Stimulated activated CD4-positive, alpha-beta T cell treated with anti-CD3 and anti-CD28 coated beads, Interleukin-1b, Interleukin-23, amount 100 ng/mL, for 1 hour (primary cell): ENCODE measurements at places on chromosomes 16 and 17.

GRCh38 chr17:74353446-74354060 is 8.1 kb downstream of the BTBD17 start:
- no peak for DNase-seq

DNA sequence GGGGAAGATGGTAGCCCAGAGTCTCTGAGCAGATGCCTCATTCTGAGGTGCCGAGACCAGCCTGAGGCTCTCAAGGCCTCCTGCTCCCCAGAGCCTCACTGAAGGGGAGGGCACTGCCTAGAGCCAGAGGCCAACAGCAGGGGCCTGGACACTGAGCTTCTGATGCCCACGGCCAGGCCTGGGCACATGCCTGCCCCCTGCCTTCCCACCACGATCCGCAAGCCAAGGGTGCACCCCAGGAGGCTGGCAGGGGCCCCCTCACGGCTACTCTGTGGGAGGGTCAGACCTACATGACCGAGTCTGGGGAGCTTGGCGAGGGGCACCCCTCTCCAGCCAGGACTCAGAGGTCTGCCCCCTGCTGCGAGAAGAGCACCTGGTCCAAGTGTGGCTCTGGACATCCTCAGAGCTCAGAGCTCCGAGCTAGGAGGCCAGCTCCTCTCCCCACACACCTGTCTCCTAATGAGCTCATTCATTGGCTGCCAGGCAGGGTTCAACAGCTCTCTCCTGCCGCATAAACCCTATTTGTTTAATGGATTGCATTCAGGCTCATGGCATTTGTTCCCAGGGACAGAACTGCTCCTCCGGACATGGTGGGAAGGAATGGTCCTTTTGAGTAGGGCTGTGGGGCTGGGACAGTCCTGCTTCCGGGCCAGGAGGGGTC is 13.9 kb downstream of the OTOP3 start:
- no peak for DNase-seq

- DNase-seq: no peak
Observed at GRCh38 chr16:47504599-47504998, 43.5 kb downstream of the PHKB start.

DNA sequence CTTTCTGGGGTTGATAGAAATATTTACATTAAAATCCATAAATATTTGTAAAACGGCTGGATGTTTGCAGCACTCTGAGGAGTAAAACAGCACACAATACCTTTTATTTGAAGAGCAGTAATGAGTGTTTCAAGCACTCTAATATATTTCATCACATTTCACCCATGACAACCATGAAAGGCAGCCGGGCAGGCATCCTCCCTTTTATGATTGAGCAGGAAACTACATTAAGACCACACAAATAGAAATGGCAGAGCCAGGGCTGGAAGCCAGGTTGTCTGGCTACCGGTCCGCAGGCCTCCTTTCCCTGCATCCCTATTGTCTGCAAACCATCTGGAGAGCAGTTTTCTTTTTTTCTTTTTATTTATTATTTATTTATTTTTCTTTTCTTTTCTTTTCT is 23.1 kb upstream of the GPRC5C start:
- no peak for DNase-seq

DNA sequence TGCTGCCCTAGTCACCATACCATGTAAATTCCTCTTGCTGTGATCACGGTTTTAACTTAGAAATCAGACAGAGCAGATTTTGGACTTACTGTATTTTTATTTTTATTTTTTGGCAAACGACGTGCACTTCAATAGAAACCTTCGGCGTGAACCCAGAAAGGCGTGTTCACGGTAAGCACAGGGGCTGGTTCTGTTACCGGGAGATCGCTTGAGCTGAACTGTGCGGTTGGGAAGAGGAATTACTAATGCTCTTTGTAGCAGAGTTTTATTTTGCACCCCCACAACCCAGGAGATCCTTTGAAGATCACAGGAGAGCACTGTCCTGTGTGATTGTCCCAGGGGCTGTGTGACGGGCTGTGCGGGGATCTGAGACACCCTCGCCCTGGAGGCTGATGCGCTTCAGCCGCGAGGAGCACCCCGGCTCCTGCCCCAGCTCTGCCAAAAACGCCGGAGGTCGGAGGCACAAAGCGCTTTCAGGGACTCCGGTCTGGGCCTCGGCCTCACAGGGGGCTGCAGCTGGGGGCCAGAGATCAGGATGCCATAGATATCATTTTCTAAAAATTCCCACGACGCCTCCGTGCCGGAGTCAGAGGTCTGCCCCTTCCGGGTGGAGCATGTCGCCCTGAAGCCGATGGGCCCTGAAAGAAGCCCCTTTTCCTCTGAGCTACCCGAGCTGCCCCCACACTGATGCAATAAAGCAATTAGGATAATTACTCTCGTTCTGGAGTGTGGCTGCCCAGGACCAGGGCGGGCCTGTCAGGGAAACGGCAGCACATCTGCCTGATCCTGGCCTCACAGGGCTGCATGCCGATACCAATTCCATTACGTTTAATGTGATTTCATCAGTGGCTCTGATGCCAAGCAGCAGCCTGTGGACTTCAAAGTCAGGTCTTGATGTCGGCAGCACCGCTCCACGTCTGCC is 71.8 kb downstream of the LMF1 start:
- no peak for DNase-seq

GRCh38 chr17:45640141-45640850 is 143.8 kb upstream of the CRHR1 start:
- DNase-seq: peak; percentile 50

GRCh38 chr17:80425835-80426426 is 11.0 kb downstream of the ENDOV start:
- DNase-seq: no peak

DNA sequence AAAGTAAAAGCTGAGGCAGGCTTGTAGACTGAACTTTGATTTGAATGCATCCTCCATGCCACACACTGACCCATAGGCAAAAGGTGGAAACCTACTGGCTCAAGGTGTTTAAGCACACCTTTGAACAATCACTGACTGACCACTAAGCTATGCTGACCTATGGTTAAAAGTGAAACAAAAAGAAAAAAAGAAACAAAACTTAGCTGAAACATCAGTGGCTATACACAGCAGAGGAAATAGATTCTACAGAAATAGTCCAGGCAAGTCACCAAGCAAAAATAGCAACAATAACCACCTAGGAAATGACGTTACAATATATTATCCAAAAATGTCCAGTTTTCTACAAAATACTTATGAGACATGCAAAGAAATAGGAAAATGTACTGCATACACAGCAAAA is 60.2 kb downstream of the RPGRIP1L start:
- DNase-seq: no peak

DNA sequence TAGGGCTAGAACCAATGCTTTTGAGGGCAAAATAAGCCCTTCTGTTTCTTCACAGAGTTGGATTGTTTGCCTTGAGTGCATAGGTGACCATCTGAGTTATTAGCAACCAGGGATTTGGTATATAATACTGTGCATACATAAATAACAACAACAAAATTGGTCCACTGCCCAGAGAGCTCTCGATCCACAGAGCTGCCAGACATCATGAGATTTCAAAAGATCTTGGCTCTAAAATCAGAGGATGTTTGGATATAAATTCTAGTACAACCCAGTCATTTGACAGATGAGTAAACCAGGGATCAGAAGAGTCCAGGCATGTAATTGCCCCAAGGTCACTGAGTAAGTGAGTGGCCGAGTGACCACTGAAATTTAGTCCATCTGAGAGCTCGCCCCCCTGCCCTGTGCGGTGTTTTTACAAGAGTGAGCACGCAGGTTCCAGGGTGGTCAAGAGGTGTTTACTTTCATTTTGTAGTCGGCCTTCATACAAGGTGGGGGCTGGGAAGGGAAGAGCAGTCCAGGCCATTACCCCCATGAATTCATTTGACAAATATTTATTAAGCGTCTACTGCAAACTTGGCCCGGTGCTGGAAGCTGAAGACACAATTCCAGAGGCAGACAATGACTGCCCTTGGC is 1.8 kb upstream of the MT2A start:
- DNase-seq: no peak

GRCh38 chr17:17669580-17670235 is 11.6 kb upstream of the RAI1 start:
- no peak for DNase-seq

- DNase-seq: no peak
Observed at GRCh38 chr17:54950116-54950515, 18.3 kb downstream of the COX11 start.

DNA sequence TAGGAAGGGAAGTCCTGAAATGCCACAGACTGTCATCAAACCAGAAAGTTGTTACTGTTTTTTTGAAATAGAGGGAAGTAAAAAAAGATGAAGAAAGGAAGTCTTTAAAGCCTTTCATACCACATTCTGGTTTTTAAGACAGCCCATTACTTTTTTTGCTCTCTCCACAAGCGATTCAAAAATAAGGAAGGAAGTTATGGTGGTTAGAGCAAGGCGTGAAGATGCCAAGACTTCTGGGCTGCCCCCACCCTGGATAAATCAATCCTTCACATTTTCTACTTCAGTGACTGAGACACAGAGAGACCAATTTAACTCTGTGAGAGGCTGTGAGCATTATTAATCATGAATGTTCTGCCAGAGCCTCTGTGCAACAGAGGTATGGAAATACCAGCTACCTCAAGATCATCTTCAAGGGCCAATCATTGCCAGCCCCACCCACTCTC is 82.3 kb upstream of the BCAR1 start:
- DNase-seq: no peak

DNA sequence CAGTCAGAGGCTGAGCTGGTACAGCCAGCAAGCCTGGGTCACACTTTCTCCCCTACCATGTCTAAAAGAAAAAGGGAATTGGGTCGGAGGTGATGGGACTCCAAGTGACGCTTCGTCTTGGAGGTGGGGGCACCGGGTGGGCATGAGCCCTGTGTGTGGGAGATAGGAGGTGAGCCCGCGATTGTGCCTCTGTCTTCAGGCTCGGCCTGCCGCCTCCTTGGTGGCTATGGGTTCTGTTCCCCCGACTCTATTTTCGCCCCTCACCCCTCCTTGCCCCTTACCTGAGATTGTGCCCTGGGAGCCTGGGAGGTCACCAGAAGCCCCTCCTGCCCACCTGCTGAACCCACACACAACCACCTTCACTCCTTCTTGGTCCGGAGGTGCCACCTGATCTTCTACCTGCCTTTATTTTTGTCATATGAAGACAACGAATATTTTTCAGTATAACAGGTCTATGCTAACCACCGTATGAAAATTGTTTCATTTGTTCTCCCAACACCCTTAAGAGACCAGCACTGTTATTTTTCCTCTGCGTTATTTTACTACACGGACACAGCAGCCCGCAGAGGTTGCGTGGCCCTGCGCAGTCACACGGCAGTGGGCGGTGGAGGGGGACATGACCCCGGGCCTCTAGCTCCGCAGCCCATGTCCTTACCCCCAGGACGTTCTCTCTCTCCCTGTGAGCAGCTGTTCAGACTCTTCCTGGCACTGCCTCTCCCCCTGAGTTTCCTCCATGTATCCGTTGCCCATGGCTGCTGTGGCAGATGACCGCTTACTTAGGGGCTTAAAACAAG is 49.9 kb downstream of the ATP2C2 start:
- DNase-seq: no peak

- no peak for DNase-seq
Observed at GRCh38 chr16:11672206-11673090, 4.2 kb downstream of the SNN start.

- DNase-seq: no peak
Observed at GRCh38 chr17:33674685-33675084, 381.6 kb upstream of the ASIC2 start.

GRCh38 chr16:24077966-24078365 is 178.2 kb upstream of the CACNG3 start:
- DNase-seq: no peak

DNA sequence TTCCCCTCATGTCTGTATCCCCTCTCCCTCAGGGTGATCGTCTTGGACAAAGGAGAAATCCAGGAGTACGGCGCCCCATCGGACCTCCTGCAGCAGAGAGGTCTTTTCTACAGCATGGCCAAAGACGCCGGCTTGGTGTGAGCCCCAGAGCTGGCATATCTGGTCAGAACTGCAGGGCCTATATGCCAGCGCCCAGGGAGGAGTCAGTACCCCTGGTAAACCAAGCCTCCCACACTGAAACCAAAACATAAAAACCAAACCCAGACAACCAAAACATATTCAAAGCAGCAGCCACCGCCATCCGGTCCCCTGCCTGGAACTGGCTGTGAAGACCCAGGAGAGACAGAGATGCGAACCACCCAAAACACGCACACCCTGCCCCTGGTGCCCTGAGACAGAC is 82.2 kb downstream of the ABCC6 start:
- DNase-seq: no peak

DNA sequence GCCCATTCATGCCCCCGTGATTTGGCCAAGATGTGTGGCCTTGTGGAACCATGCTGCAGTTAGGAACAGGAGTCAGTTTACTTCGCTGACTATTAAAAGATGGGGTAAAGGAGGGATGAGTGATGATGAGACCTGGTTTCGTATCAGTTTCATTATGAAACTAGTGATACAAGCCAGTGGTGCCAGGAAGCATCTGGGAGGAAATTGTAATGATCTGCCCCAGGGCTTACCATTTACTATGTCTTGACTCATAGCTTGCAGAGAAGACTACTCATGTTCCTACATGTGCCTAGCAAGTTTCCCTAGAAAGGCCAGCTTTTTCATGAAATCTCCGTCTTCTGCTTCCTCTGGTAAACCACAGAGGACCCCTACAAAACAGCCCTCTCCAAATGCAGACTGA is 23.2 kb downstream of the CDH3 start:
- no peak for DNase-seq

- DNase-seq: no peak
Observed at GRCh38 chr17:61997664-61998063, 67.4 kb downstream of the MED13 start.

DNA sequence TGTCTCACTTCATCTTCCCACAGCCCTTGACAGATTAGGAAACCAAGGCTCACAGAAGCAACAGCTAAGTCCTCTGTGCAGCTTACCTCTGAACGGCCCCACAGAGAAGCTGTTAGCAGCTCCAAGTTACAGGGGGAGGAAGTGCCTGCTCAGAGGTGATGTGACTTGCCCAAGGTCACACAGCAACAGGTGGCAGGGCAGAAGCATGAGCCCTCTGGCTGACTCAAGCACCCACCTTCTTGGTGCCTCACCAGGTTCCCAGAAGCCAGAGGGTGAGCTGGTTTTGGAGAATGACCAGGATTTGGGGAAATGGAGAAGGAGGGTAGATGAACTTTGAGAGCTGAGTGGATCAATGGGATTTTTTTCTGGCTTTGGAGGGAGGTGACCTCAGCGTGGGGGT is 14.0 kb upstream of the RAI1 start:
- no peak for DNase-seq

DNA sequence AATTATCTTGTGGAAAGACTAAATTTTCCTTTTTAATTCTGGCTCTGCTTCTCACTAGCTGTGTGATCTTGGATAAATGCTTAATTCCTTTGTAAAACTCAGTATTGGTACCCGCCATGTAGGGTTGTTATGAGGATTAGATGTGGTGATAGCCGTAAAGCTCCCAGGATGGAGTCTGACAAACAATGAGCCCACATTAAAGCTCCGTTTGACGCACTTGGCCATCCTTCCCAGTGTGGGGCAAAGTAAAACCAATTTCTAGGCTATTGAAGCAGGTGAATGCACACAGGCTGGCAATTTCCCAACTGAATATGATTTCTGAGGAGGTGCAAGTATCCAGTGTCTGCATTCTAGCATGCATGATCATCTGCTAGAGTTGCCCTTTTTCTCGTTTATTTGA is 123.6 kb downstream of the MRTFB start:
- DNase-seq: no peak
